Activated T-helper 1 cell treated with Interleukin-2 at 50 U/mL for 16 hours (primary cell): ENCODE measurements at places on chromosomes 7 and 10.

DNA sequence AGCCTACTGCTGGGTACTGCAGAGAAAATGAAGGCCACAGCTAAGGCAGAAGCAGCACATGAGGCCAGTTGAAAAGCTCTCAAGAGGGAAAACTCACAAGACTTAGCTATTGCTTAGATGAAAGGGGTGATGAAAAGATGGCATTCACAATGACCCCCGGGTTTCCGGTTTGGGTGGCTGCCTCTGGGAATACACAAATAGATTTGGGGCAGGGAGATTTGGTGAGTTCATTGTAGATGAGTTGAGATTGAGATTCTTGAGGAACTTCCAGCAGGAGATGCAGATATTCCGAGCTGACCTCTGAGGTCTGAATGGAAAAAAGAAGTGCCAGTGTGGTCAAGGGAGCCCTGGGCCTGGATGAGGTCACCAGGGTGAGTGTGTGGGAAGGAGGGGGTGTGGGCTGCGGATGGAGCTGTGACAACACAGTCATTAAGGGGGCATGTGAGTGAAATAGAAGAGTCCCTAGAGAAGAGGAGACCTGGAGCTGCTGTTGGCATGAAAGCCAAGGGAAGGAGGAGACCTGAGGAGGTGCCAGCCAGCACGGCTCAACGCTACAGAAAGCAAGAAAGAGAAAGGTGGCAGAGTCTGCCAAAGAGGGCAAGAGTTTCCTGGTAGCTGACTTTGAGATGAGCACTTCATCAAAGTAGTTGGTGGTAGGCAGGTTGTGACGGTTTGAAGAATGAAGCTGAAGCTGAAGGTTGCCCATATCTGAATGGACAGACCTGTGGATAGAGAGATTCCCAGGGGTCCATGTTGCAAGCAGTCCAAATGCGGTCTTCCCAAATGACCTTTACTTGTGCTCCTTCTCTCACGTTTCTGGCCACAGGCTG lies 43.7 kb downstream of the HIF1AN start:
- no peak for DNase-seq

- no peak for DNase-seq
Measured at GRCh38 chr7:100374601-100375000, 1.3 kb downstream of the PILRA start.

DNA sequence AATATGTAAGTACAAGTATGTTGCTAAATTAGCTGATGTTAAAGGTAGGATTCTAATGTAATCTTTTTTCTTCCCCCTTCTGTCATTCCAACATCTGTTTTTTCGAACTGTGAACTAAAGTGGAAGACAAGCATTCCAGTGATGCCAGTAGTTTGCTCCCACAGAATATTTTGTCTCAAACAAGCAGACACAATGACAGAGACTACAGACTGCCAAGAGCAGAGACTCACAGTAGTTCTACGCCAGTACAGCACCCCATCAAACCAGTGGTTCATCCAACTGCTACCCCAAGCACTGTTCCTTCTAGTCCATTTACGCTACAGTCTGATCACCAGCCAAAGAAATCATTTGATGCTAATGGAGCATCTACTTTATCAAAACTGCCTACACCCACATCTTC lies 62.7 kb downstream of the WAC start:
- no peak for DNase-seq

GRCh38 chr7:130210181-130210935 lies 2.7 kb downstream of the SSMEM1 start:
- no peak for DNase-seq

GRCh38 chr7:124764847-124765400 lies 668 bp downstream of the GPR37 start:
- no peak for DNase-seq

DNA sequence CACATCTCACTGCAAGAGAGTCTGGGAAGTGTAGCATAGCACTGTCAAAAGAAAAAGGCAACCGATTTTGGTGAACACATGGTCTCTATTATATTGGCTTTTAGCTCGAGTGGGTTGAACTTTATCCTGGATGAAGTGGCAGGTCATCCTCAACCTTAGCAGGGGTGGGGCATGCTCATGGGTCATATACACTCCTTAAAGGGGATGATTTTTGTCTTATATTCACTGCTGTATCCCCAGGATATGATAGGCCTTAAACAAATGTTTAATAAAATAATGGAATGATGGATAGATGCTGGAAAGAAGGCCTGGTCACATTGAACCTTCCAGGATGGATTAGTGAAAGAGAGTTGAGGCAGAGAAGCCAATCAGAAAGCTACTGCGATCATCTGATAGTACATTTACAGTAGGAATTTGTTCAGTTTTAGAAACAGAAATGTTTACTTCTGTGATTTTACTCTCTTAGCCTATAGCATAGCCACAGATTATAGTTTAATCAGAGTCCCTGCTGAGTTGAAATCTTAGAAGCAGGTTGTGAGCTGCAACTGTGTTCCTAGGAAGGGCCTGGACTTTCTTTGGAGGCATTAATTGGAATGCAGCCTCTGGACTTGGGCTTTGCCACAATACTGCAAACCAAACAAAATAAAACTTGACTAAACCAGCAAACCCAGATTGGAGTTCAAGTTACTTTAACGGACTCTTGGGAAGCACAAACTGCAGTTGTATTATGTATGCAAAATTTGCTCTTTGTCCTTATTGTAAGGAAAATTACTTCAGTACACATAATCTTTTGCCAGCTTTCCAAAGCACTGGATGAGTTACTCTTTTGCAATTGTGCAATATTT lies 138.3 kb downstream of the BMPER start:
- no peak for DNase-seq

DNA sequence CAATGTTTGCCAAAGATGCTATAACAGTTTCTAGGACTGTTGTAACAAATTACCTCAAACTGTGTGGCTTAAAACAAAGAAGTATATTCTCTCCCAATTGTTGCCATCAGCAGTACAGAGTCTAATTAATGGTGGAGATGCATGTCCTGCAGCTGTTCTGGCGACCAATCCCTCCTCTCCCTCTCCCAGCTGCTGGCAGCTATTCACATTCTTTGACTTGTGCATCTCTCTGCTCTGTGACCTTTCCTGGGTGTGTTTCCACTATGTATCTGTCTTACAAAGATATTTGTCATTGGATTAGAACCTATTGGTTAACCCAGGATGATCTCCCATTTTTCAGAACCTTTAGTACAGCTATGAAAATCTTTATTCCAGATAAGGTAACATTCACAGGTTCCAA lies 561.7 kb upstream of the POM121L12 start:
- no peak for DNase-seq

- DNase-seq: no peak
Measured at GRCh38 chr7:47979832-47980181, 392 bp upstream of the HUS1 start.

DNA sequence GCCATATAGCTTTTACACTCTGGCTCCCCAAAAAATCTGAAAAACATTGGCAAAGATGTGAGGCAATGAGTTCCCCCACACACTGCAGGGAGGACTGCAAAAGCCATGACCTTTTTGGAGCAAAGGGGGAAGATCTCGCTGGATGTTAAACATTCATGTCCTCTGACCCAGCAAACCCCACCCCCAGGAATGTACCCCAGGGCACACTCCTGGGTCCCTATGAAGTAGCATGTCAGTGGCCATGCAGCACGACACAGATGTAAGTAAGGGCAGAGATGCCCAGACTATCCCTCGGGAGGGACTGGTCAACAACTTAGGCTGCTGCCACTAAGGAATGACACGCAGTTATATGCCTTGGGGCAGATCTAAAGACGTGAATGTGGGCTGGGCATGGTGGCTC lies 100.6 kb downstream of the DLG5 start:
- no peak for DNase-seq

GRCh38 chr10:126732868-126733267 lies 62.4 kb upstream of the C10orf90 start:
- no peak for DNase-seq

- DNase-seq: no peak
Measured at GRCh38 chr10:133526957-133527588, at the start of gene CYP2E1. Gene CYP2E1 (plus strand): TSS chr10:133527363. CDS start chr10:133527396, 33 bp downstream.

GRCh38 chr7:128767475-128768110 lies 8.0 kb downstream of the OPN1SW start:
- DNase-seq: no peak

- DNase-seq: no peak
Measured at GRCh38 chr7:46619723-46620310, 698.7 kb upstream of the IGFBP3 start.
